ENCODE measurements at places on chromosomes 6 and 20.

- DNase-seq, result no peak
Observed at GRCh38 chr6:30548375-30548774, 7.9 kb downstream of the GNL1 start.

- DNase-seq, result no peak
Observed at GRCh38 chr6:32559747-32560146, 29.7 kb upstream of the HLA-DRB5 start.

DNA sequence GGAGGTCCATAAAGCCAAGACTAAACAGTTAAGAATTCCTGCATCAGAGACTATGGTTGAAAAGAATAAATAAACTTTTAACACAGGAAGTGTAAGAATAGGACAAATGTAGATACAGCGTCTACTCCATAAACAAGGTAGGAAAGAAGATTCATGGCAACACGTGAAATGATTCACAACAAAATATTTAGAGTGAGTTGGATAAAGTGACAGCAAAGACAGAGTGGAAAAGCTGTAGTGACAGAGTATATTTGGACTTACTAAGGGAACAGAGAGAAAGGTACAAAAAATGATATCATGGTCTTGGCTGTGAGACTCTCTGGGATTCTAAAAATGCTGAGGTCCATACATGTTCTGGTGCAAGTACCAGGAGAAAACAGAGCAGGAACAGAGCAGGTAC, 21.9 kb upstream of the KIAA0408 start:
- DNase-seq, result no peak

DNA sequence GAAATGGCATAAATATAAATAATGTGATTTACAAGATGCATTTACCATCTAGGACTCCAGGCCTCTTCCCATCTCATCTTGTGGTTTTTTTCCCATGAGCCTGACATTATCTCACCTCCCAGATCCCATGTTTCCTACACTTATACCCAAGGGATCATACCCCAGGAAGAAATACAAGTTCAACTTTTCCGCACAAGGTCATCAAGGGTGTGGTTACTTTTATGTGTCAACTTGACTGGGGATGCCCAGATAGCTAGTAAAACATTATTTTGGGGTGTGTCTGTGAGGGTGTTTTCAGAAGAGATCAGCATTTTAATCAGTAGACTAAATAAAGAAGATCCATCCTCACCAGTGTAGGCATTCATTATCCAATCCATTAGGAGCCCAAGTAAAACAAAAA, 176.3 kb upstream of the TNFAIP3 start:
- no peak for DNase-seq

- DNase-seq, result no peak
Observed at GRCh38 chr6:41576667-41577066, 30.5 kb downstream of the FOXP4 start.

GRCh38 chr20:46752728-46753127, 43.3 kb downstream of the SLC2A10 start:
- DNase-seq, result peak; percentile 49

DNA sequence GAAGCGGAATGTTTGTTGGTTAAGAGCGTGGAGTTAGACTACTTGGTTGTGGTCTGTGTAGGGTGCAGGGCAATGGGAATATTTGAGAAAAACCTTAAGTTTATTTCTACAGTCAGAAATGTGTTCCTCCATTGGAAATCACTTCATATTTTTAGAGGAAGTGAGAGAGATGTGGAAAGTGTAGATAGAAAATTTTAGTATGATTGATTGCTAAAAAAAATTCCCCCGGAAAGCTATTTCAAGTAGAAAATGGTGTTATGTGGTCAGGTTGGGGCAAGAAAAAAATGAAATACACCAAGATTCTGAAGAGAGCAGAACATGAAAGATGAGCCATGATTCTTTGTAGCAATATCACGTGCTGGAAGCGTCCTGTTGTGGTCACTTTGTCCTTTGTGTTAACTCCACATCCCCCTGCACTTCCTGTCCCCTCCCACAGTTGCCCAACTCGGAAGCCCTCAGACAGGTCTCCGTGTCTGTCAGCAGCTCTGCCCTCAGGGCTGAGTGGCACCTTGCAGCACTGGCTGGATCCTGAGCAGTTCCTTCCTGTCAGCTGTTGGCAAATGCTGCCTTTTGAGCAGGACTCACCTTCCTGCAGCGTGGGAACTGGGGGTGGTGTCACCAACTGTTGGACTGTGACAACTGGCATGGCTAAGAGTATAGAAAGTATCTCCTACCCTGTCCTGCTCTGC, 137.5 kb upstream of the SLC24A3 start:
- DNase-seq, result no peak

- no peak for DNase-seq
Observed at GRCh38 chr6:151805286-151805840, 2.1 kb upstream of the ESR1 start.

DNA sequence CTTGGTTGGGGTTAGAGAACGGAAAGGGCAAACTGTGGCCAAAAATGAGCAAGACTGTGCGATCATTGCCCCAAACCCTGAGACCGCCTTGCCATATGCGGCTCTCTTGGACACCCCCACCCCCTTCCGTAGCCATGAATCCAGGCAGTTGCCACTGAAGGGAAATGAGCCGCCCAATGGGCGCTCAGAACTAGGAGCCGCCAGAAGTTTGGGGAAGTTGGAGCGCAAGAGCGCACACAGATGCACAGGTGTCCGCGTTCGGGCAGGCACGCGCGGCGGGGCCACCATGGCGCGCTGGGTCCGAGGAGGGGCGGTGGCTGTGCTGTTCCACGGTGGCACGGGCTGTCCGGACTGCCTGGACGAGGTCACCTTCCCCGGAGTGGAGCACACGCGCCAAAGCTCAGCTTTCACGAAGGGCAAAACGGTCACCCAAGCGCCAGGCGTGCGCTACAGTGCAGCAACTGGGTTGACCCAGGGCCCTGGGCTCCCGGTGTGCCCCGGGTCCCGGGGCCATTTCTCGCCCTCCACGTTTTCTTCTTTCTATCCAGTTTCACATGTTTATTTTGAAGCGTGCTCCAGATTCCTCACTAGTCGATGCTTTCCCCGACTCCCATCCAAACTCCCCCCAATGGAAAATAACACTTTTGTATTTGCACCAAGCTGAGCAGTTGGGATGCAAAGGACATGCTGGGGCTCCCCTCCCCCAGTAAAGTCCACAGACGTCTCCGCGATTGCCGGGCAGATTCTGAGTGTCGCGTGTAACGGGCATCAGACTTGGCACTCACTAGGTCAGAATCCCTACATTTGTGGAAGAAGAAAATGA, 906 bp upstream of the PDE10A start:
- DNase-seq, result no peak

DNA sequence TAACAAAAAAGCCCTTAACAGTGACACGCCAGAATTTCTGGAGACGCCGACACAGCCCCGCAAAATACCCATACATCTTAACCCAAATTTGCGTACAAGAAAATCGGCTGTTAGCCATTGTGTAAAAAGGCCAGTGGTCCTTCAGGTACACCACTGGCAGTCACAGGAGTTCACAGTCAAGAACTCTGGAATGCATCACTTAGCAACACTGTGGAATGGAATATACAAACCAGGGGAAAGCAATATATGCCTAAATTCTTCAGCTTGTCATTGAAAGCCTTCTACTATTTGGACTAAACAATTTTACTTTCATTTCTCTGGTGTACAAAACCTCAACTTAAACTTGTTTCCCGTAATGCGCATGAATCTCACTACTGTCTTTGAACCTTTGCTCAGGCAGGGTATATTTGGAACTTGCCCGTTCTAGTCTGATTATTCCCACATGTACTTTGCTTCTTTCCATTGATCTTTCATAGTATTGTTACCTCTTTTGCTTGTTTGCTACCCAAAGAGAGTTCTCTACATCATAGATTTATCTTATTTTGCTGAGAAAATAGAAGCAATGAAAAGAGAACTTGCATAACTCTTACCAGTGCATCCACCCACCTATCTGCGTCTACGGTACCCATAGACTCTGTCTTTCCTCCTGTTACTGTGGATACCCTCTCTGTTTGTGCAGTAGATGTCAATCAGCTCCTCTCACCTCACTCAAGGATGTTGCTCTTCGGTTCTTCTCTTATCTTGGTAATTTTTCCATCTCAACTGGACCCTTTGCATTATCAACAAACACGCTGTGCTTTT, at the start of gene ARMH2:
Gene ARMH2 (minus strand): TSS at position 178 of the 801 bp plus-strand sequence. CDS start 60 bp downstream, at position 118.
- no peak for DNase-seq

GRCh38 chr20:49729780-49730179, 16.1 kb upstream of the B4GALT5 start:
- DNase-seq, result no peak

DNA sequence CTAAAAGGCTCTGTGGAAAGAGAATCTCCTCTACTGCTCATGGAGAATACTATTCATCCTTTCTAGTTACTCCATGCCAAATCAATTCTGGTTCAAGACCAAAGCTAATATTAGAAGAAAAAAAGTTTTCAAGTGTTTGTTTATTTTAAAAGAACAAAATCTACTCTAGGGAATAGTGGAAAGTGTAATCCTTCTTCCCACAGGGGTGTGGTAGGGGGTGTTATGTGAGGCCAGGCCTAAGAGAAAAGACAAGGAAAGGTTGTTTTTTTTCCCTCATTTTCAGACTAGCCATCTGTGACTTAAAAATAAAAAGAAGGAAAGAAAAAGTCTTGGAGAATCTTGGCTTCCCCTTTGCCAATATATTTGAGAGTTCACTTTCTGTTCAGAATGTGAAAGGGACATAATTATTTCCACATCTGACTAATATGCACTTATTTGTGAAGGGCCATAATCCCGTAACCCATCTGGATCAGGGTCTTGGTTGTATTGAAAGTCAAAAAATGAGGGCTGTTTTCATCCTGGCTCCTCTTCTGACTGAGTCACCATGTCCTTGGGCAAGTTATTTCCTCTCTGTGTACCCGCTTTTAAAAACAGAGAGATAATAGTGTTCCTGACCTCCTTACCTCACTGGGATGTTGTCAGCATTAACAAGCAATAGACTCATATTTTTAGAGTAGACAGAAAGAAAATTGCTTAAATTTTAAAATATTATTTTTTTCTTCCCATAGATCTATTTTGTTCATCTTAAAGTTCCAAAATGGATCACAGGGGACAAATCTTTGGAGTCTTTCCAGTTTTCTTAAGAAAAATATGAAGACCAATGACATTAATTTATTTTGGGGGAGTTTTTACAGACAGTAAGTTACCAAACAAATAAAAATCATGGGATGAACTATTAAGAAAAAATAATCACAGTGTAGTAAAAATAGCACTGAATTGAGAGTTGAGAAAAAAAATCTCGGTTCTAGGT, 233.7 kb downstream of the IBTK start:
- no peak for DNase-seq

DNA sequence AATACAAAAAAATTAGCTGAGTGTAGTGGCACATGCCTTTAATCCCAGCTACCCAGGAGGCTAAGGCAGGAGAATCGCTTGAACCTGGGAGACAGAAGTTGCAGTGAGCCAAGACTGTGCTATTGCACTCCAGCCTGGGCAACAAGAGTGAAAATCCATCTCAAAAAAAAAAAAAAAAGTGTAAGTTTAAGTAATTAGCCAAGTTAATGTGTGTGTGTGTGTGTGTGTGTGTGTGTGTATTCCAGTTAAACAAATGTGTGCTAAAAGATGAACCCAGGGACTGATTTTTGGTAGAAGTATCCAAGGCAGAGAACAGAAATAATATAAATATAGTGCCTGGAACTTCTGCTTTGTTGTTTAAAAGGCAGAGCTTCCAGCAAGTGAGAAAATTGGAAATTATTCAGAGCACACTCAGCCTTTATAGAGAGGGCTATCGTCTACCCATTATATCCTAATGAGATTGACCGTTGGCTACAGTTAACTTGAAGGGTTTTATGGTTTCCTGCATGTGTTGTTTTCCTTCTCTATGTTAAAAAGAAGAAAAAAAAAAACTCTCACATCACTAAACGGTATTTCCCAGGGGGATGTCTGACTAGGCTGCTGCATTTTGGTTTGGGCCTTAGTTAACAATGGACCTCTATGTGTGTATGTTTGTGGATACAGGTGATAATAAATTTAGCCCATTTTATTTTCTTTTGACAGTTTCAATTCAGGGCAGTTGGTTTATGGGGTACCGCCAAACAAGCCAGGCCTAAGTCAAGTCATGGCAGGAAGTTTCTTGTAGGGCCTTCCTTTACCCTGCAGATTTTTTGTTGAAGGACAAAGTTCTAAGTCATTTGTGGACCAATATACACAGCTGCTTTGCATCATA, 9.8 kb downstream of the SOX4 start:
- DNase-seq, result no peak

- no peak for DNase-seq
Observed at GRCh38 chr20:10696650-10697049, 22.9 kb upstream of the JAG1 start.

DNA sequence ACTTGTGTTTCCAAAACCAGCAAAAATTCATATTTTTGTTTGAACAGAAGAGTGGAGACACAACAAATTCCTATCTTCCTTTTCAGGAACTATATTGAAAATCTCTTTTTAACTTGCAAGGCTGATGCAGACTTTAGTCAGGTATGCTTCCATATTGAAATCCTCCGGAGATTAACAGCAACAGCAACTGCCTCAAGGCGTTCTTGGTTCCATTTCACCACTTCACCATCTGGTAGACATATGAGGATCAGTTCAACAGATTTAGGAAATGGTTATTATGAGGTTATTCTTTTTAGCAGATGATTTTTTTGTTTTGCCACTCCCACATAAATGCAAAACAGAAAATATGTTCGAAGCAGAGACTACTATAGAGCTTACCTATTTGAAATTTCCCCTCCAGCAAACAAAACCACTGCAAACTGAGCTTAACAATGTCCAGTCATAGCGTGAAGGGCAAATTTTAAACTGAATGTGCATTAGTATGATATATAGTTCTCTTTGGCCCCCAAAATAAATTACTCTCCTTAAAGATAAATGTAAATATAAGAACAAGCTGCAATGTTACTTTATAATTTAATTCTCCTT, 520.5 kb upstream of the ADGRB3 start:
- no peak for DNase-seq

- DNase-seq, result no peak
Observed at GRCh38 chr20:41560970-41561369, 57.2 kb downstream of the CHD6 start.

- DNase-seq, result no peak
Observed at GRCh38 chr6:44054721-44055559, 72.3 kb downstream of the MRPL14 start.

- peak; percentile 90 for DNase-seq
Observed at GRCh38 chr20:33401184-33401920, at the start of gene CDK5RAP1. Gene CDK5RAP1 (minus strand): TSS chr20:33401519. CDS start chr20:33397064, 4,455 bp downstream.

GRCh38 chr6:74964871-74965441, 240.9 kb downstream of the COL12A1 start:
- DNase-seq, result no peak

GRCh38 chr6:55266896-55267295, 60.4 kb upstream of the GFRAL start:
- DNase-seq, result no peak

Data from midbrain (tissue), 1 donor.